Cortex of kidney (tissue), 1 donor: ENCODE measurements at places on chromosomes 3 and 15.

- DNase-seq, result no peak
These were observed 4.6 kb downstream of the TPM1 start for GRCh38 chr15:63046917-63047760.

DNA sequence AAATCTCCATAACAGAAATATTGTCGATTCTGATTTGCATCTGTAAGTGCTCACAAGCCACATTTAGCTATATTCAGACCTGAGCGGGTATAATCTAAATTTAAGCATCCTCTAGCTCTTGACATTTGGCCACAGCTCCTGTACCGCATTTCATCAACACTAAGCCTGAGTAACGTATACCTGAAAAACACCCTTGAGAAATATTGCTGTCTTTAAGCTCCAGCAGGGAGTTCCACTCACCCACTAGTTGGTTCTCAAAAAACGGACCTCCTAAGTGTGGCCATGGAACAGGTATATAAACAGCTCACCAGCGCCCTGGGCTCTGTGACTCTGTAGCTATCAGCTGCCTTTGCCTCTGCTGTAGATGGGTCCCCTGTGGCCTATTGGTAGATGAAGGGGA lies 80.7 kb downstream of the ABI3BP start:
- DNase-seq, result no peak

DNA sequence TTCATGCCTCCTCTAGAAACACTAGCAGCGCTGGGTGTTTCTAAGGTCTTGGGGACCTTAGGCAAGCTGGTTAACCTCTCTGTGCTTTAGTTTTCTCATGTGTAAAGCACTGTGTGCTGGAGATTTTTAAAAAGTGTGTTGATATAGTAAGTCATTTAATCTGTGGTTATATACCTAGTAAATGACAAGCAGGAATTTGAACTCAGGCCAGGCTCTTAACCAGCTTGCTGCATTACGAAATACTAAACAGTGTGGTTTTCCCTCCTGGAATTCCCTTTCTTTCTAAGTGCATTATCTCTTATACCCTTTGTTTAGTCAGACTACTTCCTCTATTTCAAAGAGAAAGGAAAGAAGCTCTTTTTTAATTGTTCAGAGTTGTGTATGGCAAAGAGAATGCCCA lies 26.5 kb downstream of the NEO1 start:
- no peak for DNase-seq

GRCh38 chr3:67897351-67898336 lies 243.2 kb upstream of the SUCLG2 start:
- no peak for DNase-seq

DNA sequence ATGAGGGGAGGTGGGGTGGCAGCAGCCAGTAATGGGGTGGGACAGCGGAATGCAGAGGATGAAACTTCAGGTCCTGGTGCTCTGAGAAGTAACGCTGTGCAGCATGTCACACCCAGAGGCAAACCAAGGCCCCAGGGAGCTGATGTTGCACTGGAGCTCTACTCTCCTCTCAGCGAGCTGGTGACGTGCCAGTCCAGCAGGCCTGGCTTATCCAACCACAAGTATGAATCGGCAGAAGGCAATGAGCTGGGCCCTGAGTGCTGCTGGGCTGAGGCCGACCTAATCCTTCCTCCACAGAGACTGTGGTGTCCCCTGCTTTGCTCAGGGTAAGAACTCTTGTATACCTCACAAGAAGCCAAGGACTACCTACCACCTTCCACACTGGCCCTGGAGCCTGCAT lies 30.5 kb downstream of the CD86 start:
- no peak for DNase-seq

GRCh38 chr3:179375091-179375999 lies 27.8 kb downstream of the MFN1 start:
- no peak for DNase-seq
